ENCODE measurements at places on chromosomes 16 and 17.

GRCh38 chr16:59144841-59145240, 410.7 kb upstream of the GOT2 start:
- no peak for DNase-seq

DNA sequence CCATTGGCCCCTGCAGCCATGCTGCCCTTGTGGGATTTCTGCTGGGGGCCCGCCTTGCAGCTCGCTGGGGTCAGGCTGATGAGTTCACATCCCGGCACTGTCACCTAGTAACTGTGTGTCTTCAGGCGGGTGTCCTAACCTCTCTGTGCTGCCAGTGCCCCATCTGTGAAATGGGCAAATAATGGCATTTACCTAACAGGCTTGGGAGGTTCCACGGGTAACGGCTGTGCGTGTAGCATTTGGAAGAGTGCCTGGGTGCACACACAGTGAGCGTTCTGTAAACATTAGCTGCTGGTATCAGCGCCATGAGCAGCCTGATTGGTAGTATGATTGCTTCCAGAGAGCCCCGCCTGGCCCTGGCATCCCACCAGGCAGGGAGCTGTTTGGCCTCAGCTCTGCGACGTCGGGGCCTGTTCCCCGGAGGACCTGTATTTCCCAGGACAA, 167.3 kb upstream of the GSE1 start:
- DNase-seq, result no peak

DNA sequence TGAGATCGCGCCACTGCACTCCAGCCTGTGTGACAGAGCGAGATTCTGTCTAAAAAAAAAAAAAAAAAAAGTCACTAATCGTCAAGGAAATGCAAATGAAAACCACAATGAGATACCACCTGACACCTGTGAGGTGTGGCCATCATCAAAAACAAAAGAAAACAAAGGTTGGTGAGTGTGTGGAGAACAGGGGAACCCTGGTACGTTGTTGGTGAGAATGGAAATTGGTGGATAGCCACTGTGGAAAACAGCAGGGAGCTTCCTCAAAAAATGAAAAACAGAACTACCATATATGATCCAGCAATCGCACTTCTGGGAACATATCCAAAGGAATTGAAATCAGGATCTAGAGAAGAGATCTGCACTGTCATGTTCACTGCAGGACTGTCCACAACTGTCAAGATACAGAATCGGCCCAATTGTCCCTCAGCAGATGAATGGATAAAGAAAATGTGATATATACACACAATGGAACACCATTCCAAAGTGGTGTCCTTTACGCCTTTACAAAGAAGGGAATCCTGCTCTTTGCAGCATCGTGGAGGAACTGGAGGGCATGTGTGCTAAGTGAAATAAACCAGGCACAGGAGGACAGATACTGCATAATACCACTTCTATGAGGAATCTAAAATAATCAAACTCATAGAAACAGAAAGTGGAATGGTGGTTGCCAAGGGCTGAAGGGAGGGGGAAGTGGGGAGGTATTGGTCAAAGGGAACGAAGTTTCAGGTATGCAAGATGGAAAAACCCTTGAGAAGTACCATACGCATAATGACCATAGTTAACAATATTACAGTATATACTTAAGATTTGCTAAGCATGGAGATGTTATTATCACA, 63.5 kb upstream of the PLCG2 start:
- DNase-seq, result peak; percentile 24

- no peak for DNase-seq
Measured at GRCh38 chr16:4420505-4421105, 4.2 kb upstream of the CORO7 start.

DNA sequence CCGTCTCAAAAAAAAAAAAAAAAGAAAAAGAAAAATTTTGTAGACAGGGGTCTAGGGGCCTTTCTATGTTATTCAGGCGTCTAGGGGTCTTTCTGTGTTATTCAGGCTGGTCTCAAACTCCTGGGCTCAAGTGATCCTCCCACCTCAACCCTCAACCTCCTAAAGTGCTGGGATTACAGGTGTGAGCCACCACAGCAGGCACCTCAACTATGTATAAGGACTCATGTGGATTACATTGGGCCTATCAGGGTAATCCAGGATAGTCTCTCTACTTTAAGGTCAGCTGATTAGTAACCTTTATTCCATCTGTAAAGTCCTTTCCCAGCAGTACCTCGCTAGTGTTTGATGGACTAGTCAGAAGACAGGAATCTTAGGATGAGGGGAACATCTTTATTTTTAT, 22.4 kb downstream of the TADA2A start:
- DNase-seq, result no peak

- DNase-seq, result no peak
Measured at GRCh38 chr17:8643855-8644506, 13.5 kb upstream of the MYH10 start.

GRCh38 chr16:57508035-57508425, 21.7 kb upstream of the DOK4 start:
- no peak for DNase-seq

GRCh38 chr16:9134306-9134705, 42.9 kb downstream of the HAPSTR1 start:
- DNase-seq, result no peak

GRCh38 chr17:29219378-29220047, 27.1 kb upstream of the CRYBA1 start:
- peak; percentile 36 for DNase-seq

- no peak for DNase-seq
Measured at GRCh38 chr17:81371910-81372760, 23.1 kb upstream of the BAHCC1 start.

DNA sequence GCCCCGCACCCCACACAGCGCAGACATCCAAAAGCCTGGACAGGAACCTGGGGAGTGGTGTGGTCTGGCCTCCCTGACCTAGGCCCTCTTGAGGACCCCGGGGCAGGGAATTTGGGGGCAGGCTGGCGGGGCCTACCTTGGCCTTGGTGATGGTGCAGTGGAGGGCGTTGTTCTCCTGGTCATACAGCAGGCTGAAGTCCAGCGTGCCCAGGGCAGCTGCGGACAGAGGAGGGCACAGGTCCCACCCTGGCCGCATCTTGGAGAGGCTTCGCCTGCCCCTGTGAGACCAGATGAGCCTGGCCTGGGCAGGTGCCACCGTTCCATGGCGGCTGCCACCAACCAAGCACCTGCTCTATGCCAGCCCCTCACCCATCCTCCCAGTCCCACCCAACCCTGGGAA, 9.0 kb downstream of the DOC2B start:
- no peak for DNase-seq

- DNase-seq, result no peak
Measured at GRCh38 chr17:7701681-7702080, 3.3 kb upstream of the EFNB3 start.

DNA sequence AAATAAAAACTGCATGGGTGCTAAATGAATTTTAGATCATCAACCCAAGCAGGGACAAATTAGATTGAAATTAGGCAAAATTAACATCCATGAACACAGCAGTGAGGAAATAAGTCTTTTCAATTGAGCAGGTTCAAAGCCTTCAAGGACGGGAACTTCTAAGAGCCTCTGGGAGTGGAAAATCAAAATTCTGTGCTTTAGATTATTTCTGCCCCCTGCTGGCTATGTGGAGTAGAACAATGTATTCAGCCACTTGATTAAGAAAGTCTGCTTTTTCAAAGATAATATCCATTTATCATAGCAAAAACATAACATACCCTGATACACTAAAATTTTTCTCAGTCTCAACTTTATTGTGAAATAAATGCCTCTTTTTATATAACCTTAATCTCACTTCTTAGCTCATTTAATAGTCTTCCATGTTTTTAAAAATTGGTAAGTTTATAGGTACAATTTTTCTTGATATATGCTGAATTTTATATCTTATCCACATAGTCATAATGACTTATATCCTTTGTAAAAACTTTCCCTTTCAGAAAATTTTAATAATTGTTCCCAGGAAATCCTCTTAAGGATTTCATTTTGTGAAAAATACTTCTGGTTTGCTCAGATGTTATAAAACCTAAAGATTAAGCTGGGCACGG, 28.1 kb upstream of the NOL11 start:
- no peak for DNase-seq

DNA sequence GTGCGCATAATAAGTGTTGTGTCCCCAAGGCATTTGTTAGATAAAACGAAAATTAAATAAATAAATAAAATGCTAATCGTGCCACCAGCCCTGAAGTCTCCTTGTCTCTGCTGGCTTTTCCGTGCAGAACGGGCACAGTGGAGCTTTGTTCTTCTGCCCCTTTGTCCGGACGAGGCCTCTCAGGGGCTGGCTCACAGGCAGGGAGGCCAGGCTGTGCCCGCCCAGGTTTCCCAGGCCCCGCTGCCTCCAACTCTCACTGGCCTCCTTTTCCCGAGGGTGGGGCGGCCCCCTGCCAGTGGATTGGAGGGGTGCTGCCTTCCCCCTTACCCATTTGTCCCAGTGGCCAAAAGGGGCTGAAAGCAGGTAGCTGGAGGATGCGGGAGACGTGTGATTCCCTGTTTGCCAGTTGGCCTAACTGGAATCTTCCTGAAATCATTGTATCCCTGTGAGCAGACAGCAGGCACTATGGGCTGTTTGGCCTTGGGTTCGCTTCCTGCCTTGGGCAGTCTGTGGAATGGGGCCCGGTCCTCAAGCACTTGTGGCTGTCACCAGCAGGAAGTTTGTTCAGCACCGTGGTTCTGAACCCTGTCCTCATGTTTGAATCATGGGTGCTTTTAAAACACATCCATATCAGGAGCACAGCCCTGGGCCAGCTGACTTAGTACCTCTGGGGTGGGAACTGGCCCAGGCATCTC, 64.4 kb downstream of the KSR1 start:
- no peak for DNase-seq

DNA sequence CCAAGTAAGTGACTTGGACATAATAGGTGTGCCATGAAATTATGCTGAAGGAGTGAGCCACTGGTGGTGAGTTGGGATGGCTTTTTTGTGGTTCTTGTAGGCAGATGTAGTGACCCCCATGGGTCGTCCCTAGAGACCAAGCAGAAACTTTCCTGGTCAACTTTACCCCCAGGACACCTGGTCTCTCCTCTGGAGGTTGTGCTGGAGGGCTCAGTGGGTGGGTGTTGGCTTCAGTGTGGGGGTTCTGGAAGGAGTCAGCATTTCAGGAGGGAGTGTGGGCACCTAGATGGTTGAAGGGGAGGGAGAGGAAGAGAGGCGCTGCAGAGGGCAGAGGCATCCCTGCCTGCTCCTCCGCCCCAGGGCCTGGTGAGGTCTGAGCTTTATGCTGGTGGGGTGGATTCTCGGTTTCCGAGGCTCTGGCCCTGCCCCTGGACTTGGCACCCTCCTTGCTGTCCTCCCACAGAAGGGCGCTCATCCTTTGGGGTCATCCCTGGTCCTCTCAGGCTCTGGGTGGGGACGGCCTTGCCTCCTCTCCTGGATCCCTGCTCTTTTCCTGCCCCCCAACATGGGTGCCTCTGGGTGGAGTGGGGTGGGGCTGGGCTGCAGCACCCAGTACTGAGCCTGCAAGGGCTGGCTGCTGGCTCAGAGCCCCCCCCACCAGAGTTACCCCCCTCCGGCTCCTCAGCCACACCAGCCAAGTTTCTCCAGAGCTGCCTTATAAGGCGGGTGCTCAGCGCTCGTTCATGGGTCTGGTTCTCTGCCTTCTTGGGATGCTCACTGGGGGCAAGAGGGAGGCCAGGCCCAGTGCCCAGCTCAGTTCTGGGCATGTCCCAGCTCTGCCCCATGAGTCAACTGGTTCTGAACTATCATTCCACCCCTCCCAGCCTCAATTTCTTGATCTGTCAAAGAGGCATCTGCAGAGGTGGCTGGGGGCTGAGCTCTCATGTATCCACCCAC, 266.8 kb downstream of the SEC14L1 start:
- DNase-seq, result no peak

- no peak for DNase-seq
Measured at GRCh38 chr17:39200957-39201510, 951 bp downstream of the RPL19 start.

DNA sequence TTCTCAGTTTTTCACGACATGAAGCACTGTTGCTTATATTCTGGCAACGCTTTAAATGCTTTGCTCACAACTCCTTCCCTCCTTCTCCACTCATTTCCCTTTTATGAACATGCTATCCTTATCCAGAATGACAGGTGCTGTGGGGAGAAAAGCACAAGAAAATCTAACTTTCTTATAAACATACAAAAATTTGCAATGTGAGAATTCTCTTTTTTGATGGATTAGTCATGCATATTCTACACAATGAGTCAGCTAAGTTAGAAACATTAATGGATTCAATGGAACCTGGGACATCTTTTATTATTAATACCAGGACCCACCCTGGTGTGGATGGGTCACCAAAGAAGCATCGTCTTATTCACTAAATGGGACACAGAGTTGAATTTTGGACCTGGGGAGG, 234.6 kb upstream of the CDH5 start:
- no peak for DNase-seq

- DNase-seq, result peak; percentile 31
Measured at GRCh38 chr17:29369831-29370735, 20.1 kb upstream of the TAOK1 start.

DNA sequence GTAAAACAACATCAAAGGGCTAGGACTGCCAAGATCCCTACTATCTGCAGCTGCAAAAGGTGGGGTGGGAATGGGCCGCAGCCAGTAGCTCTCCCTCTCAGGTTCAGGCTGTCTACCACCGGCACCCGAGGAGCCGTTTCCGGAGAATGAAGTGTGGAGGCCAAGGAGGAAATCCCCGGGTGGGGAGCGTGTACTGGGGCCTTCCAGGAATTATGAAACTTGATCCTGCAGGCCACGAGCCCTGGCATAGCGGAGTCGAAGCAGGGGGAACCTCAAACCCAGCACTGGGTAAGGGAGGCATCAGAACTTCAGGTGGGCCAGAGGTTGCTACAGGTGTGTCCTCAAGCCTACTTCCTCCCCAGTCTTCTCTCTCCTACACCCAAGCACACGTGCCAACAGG, 5.1 kb downstream of the INPP5K start:
- no peak for DNase-seq

GRCh38 chr17:48613862-48614694, 1.0 kb downstream of the HOXB8 start:
- DNase-seq, result no peak

GRCh38 chr17:3782751-3783150, 18.2 kb downstream of the ITGAE start:
- DNase-seq, result no peak

DNA sequence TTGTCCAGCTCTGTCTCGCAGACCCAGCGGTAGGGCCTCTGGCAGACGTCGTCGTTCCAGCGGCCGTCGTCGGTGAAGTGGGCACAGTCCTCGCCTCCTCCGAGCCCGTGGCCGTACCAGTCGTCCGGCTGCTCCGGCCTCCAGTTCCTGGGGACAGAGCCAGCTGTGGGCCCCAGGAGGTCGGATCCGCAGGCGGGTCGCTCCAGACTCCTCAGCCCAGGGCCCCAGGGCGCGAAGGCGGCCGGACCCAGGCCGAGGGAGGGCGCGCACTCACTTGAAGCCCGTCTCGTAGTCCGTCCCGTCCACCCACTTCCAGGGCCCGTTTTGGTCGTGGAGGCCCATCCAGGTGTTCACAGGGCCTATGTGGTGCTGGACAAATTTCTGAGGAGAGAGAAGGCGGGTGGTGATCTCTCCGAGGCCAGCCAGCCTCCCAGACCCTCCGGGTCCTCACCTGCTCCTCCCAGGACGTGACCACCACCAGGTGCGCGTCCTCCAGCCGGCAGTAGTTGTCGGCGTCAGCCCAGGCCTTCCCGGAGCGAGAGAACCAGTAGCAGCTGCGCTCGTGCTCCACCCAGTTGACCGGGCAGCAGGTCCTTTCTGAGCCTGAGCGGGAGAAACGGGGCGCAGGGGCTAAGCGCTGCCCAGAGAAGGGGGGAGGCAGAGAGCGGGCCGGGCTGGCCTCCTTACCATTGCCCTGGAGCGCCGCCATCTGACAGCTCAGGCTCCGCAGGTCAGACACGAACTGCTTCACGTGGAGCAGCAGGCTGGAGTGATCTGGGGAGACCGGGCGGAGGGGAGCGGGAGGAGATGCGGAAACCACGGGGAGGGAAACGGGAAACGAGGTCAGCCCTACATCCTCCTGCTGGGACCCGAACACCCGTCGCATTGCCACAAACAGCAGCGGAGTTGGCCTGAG, 5.2 kb downstream of the ASGR1 start:
- DNase-seq, result peak; percentile 34
